ENCODE measurements at places on chromosomes 3 and 15.

DNA sequence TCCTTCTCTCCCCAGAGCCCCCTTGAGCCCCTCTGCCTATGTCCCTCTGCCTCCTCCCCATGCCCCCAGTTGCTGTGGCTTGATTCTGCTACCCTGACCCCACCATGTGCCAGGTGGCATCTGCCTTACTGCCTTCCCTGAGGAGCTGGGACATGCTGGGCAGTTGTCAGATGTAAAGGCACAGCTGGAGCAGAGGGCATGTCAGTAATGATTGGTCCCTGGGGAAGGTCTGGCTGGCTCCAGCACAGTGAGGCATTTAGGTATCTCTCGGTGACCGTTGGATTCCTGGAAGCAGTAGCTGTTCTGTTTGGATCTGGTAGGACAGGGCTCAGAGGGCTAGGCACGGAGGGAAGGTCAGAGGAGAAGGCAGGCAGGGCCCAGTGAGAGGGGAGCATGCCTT lies 3.5 kb upstream of the PPCDC start:
- no peak for DNase-seq

DNA sequence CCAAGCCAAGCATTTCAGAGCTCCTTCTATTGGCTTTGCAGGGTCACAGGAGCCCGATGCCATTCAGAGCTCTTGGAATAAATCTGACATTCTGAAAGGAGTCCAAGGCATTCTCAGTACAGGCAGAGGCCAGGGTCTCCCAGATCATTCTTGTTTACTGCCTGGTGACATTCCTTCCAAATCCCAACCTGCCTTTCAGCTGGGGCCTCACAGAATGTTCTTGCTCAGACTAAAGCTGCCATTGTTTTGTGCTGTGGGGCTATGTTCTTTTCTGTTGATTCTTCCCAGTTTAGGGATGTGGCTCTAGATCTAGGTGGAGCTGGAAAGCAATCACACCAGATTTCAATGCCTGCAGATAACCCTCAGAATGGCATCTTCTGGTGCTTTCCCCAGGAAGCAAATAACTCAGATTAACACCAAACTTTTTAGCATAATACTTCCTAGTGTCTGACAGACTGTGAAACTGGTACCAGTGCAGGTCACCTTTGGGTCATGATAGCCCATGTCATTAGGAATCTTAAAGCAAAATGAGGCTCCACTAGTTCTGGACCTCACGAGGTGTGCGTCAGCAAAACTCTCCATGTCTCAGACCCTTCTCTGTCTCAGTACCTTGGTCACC lies 166.9 kb downstream of the CHST2 start:
- no peak for DNase-seq

DNA sequence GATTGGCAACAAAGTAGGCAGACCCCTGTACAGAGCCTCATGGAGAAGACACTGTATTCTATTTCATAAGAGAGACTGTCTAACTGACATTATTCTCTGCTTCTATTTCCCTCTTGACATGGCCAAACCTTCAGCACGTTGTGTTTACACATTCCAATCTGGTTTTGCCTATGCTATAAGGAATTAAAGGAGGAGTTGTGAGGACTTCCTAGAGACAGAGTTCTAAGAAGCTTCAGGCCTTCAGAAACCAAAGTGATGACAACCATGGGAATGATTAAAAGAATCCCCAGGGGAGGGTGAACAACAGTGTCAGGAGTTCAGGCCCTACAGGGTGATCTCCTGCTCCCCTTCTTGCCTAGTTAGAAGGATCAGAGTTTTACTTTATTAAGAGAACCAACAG lies 44.9 kb upstream of the CAPN7 start:
- DNase-seq, result no peak

GRCh38 chr3:169091196-169091823 lies 572.2 kb downstream of the MECOM start:
- DNase-seq, result no peak

DNA sequence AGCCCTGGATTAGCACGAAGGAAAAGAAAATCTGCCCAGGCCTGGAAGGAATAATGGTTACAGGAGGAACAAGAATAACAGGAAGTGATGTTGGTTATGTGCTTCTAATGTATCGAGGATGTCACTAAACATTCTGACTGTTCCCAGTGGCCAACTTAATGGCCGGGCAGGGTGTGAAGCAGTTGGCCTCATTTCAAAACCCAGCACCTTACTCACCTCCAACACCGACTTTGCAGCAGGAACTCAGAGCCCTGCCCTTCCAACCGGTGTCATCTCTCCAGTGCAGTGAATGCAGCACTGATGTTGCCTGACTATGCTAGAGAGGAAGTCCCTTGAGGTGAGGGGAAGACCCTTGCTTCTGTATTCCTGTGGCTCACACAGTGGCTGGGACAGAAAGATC lies 162.4 kb upstream of the LRTM1 start:
- DNase-seq, result no peak

DNA sequence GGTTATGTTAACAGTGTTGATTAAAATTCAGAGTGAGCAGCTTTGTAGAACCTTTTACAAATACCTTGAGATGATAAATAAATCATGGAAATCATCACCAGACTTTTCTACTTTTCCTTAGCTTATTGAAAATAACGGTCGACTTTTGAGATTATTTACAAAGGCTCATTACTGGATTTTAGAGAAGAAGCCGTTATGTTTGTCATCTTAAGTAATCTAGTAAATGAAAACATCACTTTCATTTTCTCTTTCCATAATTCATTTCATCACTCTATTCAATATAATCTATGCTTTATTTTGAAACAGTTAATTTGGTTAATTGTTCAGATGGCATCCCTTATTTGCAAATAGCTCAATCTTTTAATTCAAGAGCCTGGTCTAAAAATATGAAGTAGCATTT lies 3.6 kb downstream of the PLCL2 start:
- no peak for DNase-seq

GRCh38 chr3:58387650-58388546 lies 45.7 kb downstream of the PDHB start:
- no peak for DNase-seq
